ENCODE measurements at places on chromosomes 1 and 21.

- DNase-seq, result no peak
Measured at GRCh38 chr1:204274446-204274845, 60.7 kb upstream of the GOLT1A start.

DNA sequence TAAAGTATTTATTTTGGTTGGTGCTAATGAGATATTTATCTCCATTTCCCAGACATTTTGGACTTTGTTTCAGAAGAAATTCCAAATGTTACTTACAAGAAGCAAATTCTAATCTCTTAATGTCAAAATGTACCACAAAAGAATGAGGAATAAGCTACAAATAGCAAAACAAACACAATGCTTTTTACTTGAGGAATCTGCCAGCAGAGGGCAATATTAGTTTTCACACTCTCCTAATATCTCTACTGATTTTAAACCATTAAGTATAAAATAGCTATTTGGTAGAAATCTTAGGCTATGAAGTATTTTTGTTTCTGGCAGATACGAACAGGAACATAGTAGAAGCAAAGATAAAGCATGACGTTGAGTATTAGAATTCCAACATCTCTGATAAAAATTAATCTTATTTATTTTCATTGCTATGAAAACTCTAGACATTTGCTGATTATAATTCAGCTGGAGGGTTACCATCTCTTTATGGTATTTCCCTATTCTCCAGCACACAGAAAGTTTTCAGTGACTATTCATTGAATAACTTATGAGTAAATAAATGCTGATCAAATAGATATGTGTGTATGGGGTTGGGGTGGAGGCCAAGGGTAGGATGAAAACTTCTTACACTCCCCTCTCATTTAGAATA lies 13.4 kb upstream of the HMCN1 start:
- DNase-seq, result peak; percentile 80

GRCh38 chr1:116853680-116854402 lies 55.9 kb upstream of the PTGFRN start:
- peak; percentile 90 for DNase-seq

- DNase-seq, result no peak
Measured at GRCh38 chr1:31860581-31860980, 44.8 kb upstream of the SPOCD1 start.

- DNase-seq, result no peak
Measured at GRCh38 chr1:36304521-36304920, 1.6 kb upstream of the SH3D21 start.

DNA sequence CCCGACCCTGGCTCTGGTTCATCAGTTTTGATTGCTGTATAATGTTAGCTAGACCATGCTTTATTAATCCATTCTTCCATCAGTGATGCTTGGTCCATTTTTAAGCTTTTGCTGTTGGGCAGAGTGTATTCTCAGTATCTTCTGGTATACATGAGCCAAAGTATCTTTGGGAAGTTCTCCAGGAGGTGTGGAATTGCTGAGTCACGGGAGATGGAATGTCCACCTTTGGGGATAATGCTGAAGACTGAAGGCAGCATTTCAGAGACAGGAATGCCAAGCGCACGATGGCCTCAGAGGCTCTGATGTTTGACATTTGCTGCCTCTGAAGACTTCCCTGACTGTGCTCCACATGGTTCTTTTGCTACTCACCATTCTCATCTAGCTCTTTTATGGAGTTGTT lies 266.3 kb upstream of the KAZN start:
- DNase-seq, result peak; percentile 9

DNA sequence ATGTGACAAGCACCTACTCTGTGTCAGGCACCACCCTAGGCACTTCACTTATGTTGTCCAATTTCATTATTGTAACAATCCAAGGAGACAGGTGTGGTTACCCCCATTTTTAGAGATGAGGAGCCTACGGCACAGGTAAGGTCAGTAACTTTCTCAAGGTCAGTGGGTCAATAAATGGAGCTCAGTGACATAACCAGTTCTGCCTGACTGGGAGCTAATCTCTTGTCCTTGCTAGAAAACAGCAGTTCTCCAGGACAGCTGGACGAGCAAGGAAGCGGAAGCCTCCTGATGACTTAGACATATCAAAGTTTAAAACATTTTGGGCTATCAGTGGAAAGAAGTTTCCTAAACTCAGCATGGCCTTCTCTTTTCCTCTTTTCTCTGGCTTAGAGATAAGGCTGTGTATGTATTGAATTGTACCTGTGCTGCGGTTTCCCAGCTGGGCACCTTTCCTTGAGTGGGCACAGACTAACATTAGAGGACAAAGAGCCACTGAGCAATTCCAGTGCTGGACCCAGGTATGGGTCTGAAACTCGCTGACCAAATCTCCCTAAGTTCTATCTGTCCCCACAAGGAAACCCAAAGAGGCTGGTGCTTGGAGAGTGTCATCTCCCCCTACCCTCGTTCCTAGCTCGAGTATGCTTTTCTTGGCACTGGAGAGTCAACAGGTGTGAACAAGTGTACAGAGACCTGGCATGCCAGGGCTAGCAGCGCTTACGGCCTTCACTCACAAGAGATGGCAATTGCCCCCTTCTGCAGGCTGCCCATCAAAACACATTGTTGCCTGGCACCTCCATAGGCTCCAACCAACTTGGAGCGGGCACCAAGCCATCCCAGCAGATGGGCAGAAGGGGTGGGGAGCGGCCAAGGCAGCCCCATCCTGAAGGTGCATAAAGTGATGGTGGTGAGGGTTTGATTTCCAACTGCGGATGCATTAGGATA lies 456.1 kb upstream of the PROX1 start:
- no peak for DNase-seq

DNA sequence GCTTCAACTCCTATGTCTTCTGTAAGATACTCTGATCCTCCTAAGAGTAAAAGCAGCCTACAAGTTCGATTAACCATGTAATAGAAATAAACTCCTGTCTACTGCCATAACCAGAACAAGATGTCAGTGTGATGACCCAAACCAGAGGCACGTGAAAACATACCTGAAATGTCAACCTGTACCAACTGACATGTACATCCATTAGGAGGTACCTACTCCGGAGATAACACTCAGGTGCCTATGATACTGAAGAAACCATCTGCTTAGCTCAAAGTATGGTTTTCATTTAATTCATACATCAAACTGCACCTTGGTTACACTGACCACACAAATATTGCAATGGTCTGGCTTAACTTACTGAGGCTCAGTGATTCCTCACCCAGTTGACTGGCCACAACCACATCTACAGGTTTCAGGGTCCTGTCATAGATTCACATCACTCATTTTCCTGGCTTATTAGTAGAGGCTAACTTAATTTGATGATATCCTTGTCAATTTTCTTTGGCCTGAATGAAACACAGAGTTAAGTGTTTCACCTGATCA lies 4.4 kb downstream of the ITPKB start:
- DNase-seq, result no peak

- no peak for DNase-seq
Measured at GRCh38 chr21:14964621-14965020, 100.2 kb downstream of the NRIP1 start.

GRCh38 chr1:229882621-229883020 lies 184.4 kb upstream of the GALNT2 start:
- no peak for DNase-seq

DNA sequence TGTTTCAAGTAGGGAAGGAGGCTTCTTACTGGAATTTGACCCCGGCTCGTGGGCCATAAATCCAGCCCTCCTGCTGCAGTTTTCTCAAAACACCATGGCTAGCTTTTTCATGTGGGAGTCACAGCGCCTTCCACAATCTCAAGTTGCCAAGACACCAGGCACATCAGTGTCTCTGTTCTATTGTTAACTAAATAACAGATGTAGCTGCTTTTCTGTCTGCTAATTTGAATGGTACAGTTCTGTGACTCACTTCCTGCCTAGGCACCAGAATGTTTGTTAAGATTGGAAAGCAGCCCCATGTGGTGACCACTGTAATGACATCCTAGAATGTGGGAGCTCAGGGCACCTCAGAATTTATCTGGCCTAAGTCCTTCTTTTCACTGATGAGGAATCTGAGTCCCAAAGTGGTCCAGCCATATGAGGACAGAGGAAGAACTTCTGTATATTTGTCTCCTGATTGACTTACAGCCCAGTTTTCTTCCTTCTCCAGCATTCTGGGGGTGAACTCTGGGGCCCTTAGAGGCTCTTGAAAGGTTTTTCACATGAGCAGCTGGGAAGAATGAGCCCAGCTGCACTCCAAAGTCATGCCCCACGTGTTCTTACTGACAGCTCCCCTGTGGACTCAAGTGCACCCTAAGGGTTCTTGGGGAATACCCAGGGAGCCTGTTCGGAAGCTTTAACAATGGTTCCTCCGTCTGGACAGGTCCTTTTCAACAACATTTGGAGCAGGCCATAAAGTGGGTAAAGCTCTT lies 27.5 kb downstream of the TRIM45 start:
- peak; percentile 70 for DNase-seq

- no peak for DNase-seq
Measured at GRCh38 chr1:9557624-9558023, 18.4 kb downstream of the SLC25A33 start.

DNA sequence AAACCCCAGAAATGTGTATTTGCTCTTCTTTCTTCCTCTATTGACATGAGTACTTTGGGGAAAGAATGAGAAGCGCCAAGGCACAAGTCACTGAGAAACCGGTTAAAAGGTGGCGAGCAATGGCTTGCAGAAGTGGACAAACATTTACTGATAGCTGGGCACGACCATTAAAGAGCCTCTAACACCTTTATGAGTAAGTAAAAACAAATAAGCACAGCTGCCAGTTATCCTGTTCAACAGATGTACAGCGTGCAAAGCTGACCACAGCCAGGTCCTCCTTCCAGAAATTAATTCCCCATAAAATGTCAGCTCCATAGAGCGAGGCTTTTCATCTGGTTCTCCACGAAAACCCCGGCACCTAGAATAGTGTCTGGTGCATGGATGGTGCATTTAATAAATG lies 72.7 kb downstream of the CAPZB start:
- DNase-seq, result no peak

GRCh38 chr1:95072117-95072516 lies 634 bp downstream of the ALG14 start:
- DNase-seq, result no peak

DNA sequence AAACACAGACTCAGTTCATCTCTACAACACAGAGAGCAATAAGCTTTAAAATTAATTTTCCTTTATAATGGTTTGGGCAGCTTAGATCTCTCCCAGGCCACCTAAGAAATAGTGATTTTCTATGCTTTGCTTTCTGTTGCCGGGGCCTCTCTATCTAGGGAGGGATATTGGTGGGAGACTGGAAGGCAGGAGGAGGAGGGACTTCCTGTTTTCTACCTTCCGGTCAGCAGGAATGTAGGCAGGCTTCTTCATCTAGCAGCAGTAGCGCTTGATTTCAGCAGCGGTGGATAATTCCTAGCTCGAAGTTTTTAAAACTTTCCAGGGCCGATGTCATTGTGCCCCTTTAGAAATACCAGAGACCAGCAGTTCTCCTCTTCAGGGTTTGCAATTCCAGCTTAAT lies 5.1 kb upstream of the DESI2 start:
- no peak for DNase-seq

DNA sequence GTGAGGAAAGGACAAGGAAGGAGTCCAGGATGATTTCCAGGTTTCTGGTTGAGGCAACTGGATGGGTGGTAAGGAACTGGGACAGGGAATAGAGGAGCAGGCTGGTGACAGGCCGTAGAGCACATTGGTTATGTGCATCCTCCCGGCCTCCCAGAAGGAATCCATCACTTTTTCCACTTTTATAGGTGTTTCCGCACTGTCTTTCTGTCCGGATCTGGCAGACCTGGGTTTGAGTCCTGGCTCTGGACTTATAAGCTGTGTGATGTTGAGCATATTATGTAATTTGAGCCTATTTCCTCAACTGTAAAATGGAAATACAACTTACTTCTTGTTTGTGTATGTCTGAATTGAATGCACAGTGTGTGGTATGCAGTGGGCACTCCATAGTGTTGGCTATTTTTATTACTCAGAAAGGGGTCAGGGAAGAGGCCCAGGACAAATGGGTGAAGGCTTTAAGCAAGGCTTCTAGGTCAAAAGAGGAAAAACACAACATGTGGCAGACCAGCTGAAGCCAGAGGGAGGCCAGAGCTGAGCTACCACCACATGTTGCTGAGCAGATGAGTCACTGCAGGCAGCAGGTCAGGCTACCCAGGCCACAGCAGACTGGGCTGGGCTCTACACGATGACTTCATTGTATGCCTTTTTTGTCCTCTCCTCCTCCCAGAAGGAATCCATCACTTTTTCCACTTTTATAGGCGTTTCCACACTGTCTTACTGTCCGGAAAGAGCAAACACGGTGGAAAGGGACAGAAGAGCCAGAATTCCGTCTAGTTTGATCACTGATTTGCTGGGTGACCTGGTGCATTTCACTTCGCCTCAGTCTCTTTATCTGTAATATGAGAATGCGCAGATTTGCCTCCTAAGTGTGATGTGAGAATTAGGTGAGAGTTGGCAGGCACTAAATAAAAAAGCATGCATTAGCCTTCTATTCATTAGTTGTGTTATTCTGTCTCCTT lies 791 bp upstream of the MAST2 start:
- DNase-seq, result peak; percentile 99

DNA sequence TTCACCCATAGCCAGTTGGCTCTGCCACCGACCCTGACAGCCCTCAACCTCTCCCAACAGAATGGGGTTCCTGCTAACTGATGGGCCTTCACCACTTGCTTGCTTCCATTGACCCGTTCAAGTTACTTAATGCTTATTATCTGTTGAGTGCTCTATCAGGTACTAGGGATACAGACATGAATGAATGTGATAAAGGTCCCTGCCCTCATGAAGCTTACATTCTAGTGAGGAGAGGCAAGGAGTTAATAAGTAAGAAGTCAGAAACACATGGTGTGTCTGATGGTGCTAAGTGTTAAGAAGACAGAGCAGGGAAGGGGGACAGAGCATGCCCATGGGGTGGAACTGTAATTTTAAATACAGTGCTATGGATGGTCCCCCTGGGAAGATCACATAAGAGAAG lies 107.5 kb upstream of the JUN start:
- no peak for DNase-seq

All from fibroblast of mammary gland (primary cell).